ENCODE measurements at places on chromosomes 3 and 15.

GRCh38 chr3:113140876-113141275 is 70.5 kb upstream of the BOC start:
- peak; percentile 56 for DNase-seq

- no peak for DNase-seq
These were observed 3.7 kb downstream of the EOGT start for GRCh38 chr3:69009559-69010410.

DNA sequence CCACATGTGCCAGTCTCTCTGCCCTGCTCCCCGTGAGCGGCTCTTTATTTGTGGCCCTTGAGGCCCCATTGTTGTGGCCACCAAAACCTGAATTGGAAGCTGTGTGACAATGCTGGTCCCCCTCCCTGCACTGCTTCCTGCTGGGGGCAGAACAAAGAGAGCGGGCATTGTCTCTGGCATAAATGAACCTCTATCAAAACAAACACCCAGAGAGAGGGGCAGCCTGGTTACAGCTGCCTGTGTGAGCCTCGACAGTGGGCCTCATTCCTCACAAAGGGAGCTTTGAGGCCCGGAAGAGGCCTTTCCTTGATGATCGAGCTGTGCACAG is 152.9 kb downstream of the IGF1R start:
- no peak for DNase-seq

DNA sequence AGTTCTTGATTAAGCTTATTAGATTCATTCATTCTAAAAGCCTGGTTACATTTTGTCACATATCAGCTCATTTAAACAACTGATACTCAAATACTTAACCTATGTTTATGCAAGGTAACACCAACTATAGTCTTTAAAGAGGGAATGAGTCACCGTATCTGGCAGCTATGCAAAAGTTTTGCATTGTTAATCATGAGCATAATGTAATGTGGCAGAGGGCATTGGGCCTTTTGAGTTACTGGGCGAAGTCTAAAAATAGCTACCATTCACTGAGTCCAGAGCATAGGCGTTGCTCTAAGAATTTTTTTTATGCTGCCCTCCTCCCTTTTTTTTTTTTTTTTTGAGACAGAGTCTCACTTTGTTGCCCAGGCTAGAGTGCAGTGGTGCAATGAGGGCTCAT is 277.7 kb upstream of the ZNF717 start:
- DNase-seq: no peak

DNA sequence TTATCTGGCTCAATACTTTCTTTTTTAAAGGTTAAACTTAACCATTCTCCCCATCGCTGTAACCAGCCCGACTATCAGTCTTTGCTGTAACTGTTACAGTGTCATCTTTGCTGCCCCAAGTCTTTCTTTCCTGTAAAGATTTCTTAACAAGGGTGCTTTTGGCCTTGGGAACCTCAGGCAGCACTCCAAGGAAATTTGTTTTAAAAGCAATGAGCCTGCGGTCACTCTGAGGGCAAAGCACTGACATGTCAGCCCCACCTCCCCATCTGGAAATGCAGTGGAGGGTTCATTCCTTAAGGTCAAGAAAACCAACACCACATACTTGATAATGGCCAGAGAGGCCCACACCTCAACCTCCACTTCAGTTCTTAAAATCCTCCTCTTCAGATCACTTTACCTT is 3.2 kb downstream of the TRANK1 start:
- DNase-seq: no peak

DNA sequence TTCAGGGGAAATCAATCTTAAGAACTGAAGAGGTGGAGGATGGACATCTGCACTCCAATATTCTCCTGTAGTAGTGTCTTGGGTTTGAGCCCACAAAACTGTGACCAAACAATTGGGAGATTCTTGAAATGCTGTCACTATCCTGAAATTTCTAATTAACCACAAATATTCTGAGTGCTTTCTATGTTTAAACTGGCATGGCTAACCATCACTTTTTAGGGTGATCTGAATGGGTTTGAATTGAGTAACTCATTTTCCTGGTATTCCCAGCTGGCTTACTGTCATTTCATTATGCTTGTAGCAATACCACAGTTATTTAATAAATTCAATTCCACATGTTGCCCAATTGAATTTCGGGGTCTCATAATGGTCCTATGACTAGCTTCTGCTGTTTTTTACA is 216.9 kb upstream of the DCBLD2 start:
- no peak for DNase-seq

DNA sequence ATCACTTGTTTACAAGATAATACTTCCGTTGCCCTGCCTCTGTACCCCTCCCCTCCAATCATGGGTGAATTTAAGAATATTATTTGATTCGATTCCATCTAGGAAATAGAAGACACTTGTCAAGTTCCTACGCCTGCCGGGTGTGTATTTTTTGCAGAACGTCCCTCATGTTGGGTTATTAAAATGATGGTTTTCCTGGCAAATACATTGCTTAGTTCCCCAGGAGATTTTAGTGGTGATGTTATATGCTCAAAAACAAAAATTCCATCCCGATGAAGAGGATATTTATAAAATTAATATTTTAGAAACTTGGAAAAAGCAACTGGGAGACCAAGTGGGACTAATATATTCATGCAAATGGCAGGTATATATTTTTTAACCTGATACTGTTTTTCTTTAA is 548.4 kb downstream of the EDEM1 start:
- DNase-seq: no peak

DNA sequence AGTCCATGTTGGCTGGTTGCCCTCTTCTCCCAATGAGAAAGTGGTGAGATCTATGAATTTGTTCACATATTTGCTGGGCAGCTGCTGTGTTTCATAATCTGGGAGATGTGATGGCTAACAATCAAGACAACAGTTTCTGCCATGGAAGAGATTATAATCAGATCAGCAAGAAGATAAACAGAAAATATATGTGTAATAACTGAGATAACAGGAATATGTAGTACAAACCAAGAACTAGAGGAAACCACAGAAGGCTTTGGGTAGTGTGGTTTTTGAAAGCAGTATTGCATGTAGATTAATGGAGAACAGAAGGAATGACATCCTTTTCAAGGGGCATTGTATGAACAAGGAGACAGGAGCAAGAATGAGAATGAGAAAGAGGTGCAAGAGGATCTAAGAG is 12.2 kb upstream of the CSTA start:
- no peak for DNase-seq

Measured in CD14-positive monocyte (primary cell).